ENCODE measurements at places on chromosomes 4 and X.

GRCh38 chr4:33494150-33494549, 2750.2 kb downstream of the ARAP2 start:
- no peaks in the 10 kb centered on the region for H3K36me3 ChIP-seq
- no peak overlapping the region for H3K27ac ChIP-seq
- H3K4me3 ChIP-seq: no peak overlapping the region

- H3K4me1 ChIP-seq: no peaks in the 10 kb centered on the region
- DNase-seq: no peak
- no peak overlapping the region for H3K27ac ChIP-seq
- no peaks in the 10 kb centered on the region for H3K36me3 ChIP-seq
- H3K4me3 ChIP-seq: no peak overlapping the region
- H3K27me3 ChIP-seq: no peaks in the 10 kb centered on the region
Measured at GRCh38 chrX:13607331-13607995, 38.1 kb downstream of the EGFL6 start.

DNA sequence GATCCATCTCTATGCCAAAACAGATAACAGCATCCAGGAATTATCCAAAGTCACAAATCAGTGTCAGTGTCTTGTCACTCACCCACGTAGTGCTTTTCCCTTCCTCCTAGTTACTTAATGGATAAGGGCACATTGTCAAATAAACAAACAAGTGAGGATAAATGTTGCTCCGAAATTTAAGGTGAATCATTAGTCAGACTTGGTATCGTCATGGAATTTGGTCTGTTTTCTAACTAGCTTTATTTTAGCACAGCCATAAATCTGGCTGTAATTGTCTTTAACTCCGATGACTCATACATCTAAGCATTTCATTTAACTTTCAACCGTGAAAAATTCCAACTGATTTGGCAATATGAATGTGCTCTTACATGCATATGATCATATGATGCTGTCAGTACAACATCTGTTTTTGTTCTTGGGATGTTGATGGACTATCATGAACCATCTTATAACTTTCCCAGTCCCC, 83.3 kb downstream of the SNCA start:
- H3K4me1 ChIP-seq: no peaks in the 10 kb centered on the region
- DNase-seq: no peak
- H3K27me3 ChIP-seq: no peaks in the 10 kb centered on the region

GRCh38 chr4:81635739-81636138, 164.0 kb upstream of the RASGEF1B start:
- H3K4me3 ChIP-seq: peak overlapping the region; percentile 61
- H3K4me1 ChIP-seq: peaks cover 49% of the 10 kb centered on the region
- H3K36me3 ChIP-seq: no peaks in the 10 kb centered on the region
- peak overlapping the region; percentile 1 for H3K27ac ChIP-seq
- DNase-seq: peak; percentile 75

- H3K27ac ChIP-seq: no peak overlapping the region
- DNase-seq: no peak
- no peaks in the 10 kb centered on the region for H3K4me1 ChIP-seq
- H3K36me3 ChIP-seq: no peaks in the 10 kb centered on the region
- H3K4me3 ChIP-seq: no peak overlapping the region
- H3K27me3 ChIP-seq: peaks cover 10% of the 10 kb centered on the region
Measured at GRCh38 chr4:163991298-163991865, 496.9 kb downstream of the TMA16 start.

DNA sequence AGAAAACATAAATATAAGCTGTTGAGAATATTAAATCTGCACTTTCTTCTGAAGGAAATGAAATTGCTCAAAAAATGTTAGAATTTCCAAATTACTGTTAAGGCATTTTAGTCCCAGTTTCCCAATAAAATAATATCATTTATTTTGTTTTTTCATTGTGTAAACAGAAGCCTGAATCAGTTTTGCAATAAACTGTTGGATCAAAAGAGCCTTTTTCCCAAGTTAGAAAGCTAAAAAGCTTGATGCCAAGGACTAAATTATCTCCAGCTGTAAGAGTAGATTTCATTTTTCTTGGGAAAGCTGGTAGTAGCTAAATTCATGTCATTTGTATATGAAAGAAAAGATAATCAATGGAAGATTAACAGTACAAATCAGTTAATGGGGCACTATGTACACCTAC, 95.8 kb downstream of the RNF150 start:
- no peaks in the 10 kb centered on the region for H3K4me1 ChIP-seq
- H3K27me3 ChIP-seq: peaks cover 3% of the 10 kb centered on the region
- DNase-seq: no peak
- no peak overlapping the region for H3K27ac ChIP-seq

GRCh38 chr4:55518442-55518841, 28.3 kb downstream of the CLOCK start:
- no peak for DNase-seq
- H3K27ac ChIP-seq: no peak overlapping the region
- no peak overlapping the region for H3K4me3 ChIP-seq
- no peaks in the 10 kb centered on the region for H3K27me3 ChIP-seq

GRCh38 chr4:95660719-95661118, 111.9 kb upstream of the UNC5C start:
- H3K36me3 ChIP-seq: no peaks in the 10 kb centered on the region
- no peaks in the 10 kb centered on the region for H3K4me1 ChIP-seq
- no peak for DNase-seq
- no peak overlapping the region for H3K27ac ChIP-seq
- no peaks in the 10 kb centered on the region for H3K27me3 ChIP-seq
- no peak overlapping the region for H3K4me3 ChIP-seq

DNA sequence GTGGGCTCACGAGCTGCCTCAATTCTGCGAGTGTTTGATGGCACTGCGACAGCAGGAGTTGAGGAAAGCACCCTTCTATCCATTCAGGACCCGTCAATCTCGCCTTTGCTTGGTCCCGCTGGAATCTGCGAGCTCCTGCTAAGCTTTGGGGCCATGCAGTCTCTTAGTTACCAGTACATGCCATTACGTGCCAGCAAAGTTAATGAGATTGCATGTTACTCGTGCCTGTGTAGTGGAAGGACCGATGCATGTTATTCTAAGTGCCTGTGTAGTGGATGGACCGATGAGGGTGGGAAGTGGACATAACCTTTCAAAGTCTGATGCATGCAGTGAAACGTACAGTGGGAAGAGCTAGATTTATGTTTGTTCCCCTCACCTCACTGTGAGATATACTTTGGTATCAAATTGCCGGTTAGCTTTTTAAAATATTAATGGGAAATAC, 569 bp downstream of the RPS3A start:
- H3K4me3 ChIP-seq: peak overlapping the region; percentile 94
- no peaks in the 10 kb centered on the region for H3K27me3 ChIP-seq
- DNase-seq: no peak
- H3K27ac ChIP-seq: peak overlapping the region; percentile 98

- H3K27me3 ChIP-seq: no peaks in the 10 kb centered on the region
- peak overlapping the region; percentile 16 for H3K4me3 ChIP-seq
- peak overlapping the region; percentile 81 for H3K27ac ChIP-seq
- peaks cover 31% of the 10 kb centered on the region for H3K4me1 ChIP-seq
- no peak for DNase-seq
Measured at GRCh38 chrX:112851161-112851779, 10.6 kb upstream of the AMOT start.

DNA sequence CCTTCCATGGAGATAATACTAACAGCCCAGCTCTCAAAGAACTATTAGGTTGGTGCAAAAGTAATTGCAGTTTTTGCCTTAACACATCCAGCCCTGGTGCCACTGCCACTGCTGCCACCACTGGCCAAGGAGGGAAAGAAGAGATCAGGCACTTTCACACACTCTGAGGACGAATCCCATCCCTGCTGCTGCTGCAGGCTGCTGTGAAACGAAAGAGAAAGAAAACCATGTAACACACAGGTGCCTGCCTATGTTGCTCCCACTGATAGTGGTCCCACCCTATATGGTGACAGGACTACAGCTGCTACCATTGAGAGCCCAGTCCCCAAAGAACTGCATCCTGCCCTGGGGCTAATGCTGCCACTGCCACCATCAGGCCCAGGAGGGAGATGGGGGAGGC, 35.1 kb downstream of the TMLHE start:
- no peak overlapping the region for H3K4me3 ChIP-seq
- no peak overlapping the region for H3K27ac ChIP-seq
- DNase-seq: no peak
- peaks cover 6% of the 10 kb centered on the region for H3K36me3 ChIP-seq

- H3K4me3 ChIP-seq: peak overlapping the region; percentile 13
- peak; percentile 49 for DNase-seq
- H3K36me3 ChIP-seq: no peaks in the 10 kb centered on the region
- no peaks in the 10 kb centered on the region for H3K27me3 ChIP-seq
Measured at GRCh38 chr4:18980516-18981233, 959.1 kb upstream of the LCORL start.

GRCh38 chr4:47675806-47676205, 162.1 kb downstream of the CORIN start:
- H3K27me3 ChIP-seq: peaks cover 31% of the 10 kb centered on the region
- H3K4me3 ChIP-seq: no peak overlapping the region
- H3K4me1 ChIP-seq: no peaks in the 10 kb centered on the region
- no peak for DNase-seq

DNA sequence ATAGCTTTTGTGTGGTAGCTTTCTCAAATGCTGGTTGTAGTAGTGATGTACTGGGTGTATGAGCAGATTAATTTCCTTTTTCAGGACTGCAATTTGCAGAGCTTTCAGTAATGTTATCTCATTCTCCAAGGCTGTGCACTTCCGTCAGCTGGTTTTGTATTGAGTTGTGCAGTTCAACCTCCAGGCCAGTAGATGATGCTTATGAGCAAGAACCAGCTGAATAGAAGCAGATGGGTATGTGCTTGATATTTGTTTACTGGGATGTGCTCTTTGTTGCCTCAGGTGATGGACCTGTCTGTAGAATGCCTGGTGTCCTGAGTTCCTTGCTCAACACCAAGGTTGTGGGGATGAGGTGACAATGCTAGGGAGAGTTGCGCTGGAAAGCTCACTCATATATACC, 462.8 kb downstream of the PCDH18 start:
- H3K36me3 ChIP-seq: no peaks in the 10 kb centered on the region
- no peak overlapping the region for H3K27ac ChIP-seq
- no peak overlapping the region for H3K4me3 ChIP-seq
- H3K4me1 ChIP-seq: no peaks in the 10 kb centered on the region
- no peak for DNase-seq
